ENCODE measurements at places on chromosomes 1 and 21.

- DNase-seq = no peak
These were observed 13.3 kb upstream of the BECN2 start for GRCh38 chr1:241944300-241944699.

GRCh38 chr1:30885570-30886522 lies 22.7 kb downstream of the SDC3 start:
- no peak for DNase-seq

GRCh38 chr1:4133297-4133938 lies 233.3 kb upstream of the C1orf174 start:
- DNase-seq = no peak

- DNase-seq = no peak
These were observed 18.8 kb downstream of the AGRN start for GRCh38 chr1:1038694-1039093.

GRCh38 chr1:7549277-7550161 lies 221.6 kb upstream of the VAMP3 start:
- DNase-seq = no peak

DNA sequence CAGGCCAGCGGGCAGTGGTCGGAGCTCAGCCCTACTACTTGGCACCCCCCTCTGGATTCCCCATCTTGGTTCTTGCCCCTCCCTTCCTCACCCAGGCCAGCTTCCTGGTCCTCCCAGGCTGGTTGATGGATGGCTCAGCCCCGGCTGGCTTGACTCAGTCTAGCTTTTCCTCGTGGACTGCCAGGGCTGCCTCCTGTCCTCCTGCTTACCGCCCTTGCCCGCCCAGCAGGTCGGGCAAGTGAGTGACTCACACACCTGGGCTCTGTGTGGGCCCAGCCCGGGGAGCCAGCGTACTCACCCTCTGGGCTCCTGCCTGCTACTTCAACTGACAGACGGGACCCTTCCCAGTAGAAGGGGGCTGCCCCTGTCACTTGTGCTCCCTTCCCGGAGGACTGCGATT lies 19.5 kb upstream of the ARHGEF10L start:
- no peak for DNase-seq

GRCh38 chr1:167249702-167250101 lies 29.0 kb downstream of the POU2F1 start:
- DNase-seq = no peak

- DNase-seq = no peak
These were observed 5.4 kb downstream of the HMGN2 start for GRCh38 chr1:26477446-26478152.

DNA sequence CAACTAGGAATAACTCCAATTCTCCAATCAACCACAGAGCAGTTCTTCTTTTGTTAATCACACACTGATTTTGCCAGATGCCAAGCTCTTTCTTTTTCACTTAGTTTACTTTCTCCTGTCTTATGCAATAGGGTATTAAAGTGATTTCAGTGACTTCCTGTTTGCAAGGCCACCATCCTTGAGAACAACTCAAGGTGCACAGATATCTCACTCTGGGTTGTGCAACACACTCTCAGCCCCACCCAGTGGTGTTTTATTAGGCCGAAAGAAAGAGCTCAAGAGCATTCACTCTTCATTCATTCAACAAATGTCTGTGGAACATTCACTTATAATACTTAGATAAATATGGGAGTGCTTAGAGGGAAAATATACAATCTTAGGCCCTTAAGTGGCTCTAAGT lies 352.5 kb downstream of the ZNF326 start:
- no peak for DNase-seq

- DNase-seq = no peak
These were observed 163.5 kb downstream of the NFIA start for GRCh38 chr1:61245696-61246400.

DNA sequence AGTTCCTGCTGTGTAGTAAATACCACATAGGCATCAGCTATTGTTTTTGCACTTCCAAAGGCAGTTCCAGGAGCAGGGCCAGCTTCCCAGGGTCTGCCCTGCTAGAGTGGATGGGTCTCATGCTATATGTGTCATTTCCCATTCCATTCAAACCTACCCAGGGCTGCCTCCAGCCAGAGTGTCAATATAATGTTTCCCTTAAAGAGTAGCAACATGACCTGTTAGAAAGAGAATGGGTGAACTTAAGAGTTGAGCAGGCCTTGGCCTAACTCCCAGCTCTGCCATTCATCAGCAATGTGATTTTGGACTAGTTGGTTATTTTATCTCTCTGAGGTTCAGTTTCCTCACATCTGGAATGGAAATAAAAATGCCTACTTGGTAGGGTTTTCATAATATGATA lies 44.9 kb downstream of the RAB3B start:
- DNase-seq = no peak

DNA sequence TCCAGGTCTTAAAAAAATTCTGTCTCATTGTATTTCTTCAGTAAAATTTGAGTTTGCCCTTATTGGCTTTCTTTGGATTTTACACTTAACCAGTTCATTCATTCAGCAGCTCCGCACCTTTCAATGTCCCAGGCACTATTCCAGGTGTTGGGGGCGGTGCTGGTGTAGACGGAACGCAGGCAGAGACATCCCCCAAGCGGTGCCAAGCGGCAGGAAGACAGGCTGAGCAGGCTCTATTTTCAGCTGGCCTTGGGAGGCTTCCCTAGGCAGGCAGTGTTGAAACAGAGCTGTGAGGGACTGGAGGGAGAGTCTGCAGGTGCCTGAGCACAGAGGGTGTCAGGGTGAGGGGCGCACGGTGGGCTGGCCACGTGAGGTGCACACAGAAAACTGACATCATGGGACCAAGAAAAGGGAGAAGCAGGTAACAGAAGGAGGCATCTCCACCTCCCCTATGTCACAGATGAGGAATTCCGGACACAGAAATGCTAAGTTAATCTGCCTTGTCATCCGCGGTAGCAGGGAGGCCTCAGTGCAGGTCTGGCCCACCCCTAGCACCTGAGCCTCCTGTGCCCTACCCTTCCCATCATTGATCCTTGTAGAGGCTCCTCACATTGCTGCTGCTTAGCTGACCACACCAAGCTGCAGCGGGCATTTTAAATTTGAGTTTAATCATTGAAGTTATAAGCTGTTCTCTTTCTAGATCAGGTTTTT lies 40.8 kb downstream of the SLC37A1 start:
- DNase-seq = no peak

DNA sequence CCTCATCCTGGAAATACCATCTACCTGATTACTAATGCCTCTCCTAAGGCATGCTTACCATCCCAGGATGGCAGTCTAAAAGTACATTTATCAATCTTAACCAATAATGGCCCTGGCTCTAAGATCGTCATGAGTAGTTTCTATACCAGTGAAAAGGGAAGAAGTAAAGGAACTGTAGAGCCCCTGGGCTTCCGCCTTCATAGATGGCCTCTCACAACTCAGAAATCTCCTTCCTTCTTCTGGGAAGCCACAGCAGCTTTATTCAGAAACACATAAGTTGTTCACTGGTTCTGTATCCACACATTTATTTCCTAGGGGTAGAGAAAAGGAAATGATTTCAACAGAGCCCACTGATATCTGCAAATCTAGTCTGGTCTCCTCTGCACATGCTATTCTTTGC lies 41.0 kb upstream of the CD5L start:
- no peak for DNase-seq

GRCh38 chr1:92663775-92664174 lies 121.1 kb downstream of the EVI5 start:
- DNase-seq = no peak

GRCh38 chr1:87007323-87007722 lies 92.9 kb downstream of the HS2ST1 start:
- no peak for DNase-seq

DNA sequence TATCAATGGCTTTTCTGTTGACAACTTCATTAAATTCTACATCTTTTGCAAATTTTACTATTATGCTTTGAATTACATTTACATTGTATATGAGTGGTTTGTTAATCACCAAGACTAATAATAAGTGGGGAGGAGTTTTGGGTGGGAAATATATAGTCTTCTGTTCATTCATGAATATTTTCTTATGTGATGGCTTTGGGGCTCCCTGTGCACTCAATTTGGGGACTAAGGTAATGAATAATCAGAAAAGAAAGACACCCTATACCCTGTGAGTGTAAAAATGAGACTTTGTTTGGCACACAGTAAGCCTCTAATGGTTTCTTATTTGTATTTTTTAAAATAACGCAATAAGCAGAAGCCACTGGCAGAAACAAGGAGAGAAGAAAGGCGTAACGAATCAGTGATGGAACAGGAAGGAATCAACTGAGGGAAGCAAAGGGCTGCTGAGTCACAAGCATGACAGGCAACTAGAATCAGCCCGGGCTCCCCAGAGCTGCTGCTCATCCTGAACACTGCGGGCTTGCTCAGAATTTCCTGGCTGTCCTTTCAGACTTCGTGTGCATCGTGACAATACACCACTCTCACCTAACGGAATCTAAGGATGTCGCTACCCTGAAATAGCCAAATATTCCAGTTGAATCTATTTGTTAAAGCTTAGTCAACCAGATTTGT lies 20.8 kb upstream of the RGS2 start:
- no peak for DNase-seq

DNA sequence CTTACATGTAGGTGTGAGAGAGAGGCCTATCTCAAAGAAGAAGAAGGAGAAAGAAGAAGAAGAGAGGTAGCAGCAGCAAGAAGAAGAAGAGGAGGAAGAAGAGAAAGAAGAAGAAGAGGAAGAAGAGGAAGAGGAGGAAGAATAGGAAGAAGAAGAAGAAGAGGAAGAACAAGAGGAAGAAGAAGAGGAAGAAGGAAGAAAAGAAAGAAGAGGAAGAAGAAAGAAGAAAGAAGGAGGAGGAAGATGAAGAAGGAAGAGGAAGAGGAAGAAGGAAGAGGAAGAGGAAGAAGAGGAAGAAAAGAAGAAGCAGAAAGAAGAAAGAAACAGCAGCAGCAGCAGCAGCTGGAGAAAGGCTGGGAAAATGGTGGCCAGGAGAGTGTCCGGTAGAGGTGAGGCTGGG lies 10.3 kb upstream of the AZIN2 start:
- no peak for DNase-seq

- DNase-seq = no peak
These were observed 7.3 kb upstream of the FAM167B start for GRCh38 chr1:32239790-32240139.

GRCh38 chr1:231642618-231643017 lies 16.0 kb downstream of the DISC1 start:
- DNase-seq = no peak

DNA sequence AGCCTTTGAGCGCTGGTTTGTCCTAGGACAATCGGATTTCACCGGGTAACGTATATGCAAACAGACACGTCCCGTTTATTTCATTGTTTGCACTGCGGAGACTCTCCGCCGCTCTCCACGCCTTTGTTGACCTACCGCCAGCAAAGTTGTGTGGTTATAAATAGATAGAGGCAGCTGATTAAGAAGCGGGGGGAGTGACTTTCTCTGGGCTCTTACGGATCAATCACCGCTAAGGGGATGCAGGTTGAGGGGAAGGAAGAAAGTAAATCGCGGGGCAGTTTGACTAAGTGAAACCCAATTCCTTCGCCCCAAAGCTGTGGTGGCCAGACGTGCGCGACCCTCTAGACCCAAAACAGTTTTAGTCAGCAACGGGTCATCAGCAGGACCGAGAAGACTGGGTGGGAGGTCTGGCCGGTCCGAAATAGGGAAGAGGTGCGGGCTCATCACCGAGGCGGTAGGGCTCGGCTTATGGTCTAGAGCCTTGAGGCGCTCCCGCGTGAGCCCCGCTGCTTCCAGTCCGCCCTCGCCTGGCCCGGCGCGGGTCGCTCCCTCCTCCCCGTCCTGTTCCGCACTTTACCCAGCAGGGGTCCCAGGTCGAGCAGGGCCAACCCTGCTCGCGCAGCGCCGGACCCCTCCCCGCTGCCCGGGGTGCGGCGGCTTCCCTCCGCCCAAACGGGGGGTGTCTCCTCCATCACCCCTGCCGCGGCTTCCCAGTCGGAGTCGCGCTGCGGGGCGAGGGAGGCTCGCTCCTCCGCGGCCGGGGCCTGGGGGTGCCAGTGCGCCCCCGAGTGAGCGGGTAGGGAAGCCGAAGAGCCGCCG lies 120.8 kb upstream of the RRP15 start:
- no peak for DNase-seq

DNA sequence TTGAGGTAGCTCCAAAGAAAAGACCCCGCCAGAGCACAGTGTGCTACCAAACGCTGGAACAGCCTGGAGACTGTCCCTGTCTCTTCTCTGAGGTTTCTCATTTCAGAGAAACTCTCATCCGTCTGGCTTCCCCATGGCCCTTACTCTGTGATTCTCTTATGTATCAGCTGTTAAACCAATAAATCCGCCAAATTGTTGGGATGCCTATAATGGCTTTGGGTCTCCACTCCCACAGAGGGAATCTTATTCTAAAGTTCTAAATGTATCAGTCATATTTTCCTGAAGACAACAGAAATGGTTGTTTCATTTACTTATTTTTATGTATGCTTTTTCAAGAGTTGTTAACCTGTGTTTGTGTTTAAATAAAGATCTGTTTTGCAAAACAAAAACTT lies 4.0 kb downstream of the ERG start:
- DNase-seq = no peak

DNA sequence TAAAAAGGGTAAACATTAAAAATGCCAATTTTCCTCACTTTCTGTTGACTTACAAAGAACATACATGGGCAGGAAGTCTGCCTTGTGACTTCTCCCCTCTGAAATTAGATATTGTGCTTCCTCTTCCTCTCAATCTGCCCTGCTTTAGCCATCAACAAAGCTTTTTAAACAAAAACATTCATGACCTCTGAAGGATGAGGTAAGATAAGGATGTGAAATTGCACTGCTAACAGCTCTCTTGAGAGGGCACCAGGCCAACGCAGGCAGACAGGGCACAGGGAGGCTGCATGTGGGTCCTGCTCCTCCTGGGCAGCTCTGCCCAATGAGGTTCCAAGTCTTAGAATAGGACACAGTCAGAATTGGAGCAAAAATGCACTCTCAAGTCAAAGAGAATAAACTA lies 62.1 kb downstream of the DEGS1 start:
- no peak for DNase-seq

- no peak for DNase-seq
These were observed 9.6 kb downstream of the CLDN14 start for GRCh38 chr21:36470294-36470693.

DNA sequence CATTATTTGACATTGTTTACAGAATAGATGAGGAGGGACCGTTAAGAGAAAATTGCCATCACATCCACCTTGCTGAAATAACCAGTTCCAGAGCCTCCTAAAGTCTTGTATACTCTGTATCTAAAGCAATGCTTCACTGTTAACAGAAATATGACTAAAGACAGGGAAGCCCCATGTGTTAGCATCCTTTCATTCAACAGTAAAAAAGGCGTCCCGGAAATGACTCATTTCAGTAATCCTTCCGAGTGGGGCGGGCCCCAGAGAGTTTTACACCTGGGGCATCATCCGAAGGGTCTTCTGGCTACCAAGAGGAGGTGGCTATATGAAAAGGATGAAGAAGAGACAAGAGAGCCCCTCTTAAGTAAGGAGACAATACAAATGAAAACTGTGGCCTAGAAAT lies 227.2 kb downstream of the SLC45A1 start:
- no peak for DNase-seq

All from stimulated activated CD8-positive, alpha-beta memory T cell treated with anti-CD3 and anti-CD28 coated beads, Interleukin-4, amount 100 ng/mL, for 1 hour (primary cell).